ENCODE measurements at places on chromosomes 7 and 10. TPM values are rescaled to one million over a fixed set of nuclear protein-coding genes. Genes with fewer than 3 reads are reported as not detected.

- DNase-seq: no peak
Measured at GRCh38 chr7:47621347-47621746, 39.4 kb upstream of the TNS3 start.

DNA sequence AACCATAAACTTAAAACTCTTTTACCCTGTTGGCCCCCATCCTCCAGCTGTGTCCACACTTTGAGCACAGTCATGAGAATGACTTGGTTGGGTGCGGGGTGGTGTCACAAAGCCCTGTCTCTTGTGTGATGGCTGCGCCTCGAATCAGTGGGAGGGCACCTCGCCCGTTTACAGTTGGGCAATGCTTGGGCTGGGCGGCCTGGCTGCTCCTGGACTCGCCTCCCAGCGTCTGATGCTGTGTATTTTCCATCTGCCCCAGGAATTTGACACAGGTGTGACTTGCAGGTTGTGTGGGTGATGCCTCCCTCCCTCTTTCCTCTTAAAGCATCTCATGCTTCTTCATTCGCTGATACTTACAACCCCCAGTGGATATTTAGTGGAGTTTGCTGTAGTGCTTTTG, 33.7 kb downstream of the CHST12 start:
- no peak for DNase-seq

DNA sequence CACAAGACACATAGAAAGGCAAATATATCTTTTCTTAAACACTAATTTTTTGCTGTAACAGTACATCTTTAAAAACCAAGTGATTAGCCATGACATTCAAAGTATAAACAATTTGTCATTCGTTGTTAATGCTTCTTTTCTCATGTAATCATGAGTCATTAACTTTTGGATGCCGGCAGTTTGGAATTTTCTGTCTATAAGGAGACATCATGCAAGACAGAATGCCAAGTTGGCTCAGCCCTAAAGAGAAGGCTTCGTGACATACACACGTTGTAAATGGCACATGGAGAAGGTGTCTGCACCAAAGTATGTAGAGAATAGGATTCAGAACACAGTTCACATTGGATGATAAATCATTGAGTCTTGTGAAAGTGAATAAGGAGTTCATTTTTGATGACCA, 35.9 kb downstream of the CCDC3 start:
- DNase-seq: no peak

GRCh38 chr7:98394377-98394836, 6.5 kb downstream of the BAIAP2L1 start:
- peak; percentile 55 for DNase-seq

DNA sequence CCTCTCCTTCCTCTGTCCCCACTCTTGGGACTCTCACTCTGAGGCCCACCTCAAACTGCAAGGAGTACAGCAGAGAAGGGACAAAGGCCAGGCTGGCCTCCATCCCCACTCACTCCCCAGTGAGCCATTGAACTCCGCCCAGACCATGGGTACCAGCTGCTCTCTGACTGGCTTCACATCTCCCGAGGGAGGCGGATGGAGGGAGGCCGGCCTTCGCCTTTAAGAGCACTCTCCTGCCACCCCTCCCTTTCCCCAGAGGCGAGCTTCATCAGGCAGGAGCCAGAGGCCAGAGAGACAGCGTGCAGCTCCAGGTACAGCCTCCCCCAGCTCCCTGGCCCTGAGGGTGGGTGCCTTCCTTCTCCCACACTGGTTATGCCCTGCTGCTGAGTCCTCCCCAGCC, 1.8 kb upstream of the LDB3 start:
- no peak for DNase-seq

- peak; percentile 30 for DNase-seq
Measured at GRCh38 chr10:60646966-60647796, 131.1 kb upstream of the CDK1 start.

GRCh38 chr10:43606323-43607198, at the start of gene ZNF485:
TSS of gene ZNF485 (plus strand) at chr10:43606438. CDS start at chr10:43607051, 613 bp downstream.
- peak; percentile 54 for DNase-seq

Gene ACTL6B
- not detected for total RNA-seq
